ENCODE measurements at places on chromosomes 2 and 18. TPM values are rescaled to one million over a fixed set of nuclear protein-coding genes. Genes with fewer than 3 reads are reported as not detected.

KLF7 gene
- total RNA-seq = 90.9 TPM

PCARE gene
- not detected for total RNA-seq

- no peak overlapping the region for H3K27ac ChIP-seq
- DNase-seq = no peak
- no peaks in the 10 kb centered on the region for H3K36me3 ChIP-seq
- H3K4me3 ChIP-seq = no peak overlapping the region
Measured at GRCh38 chr18:35415511-35416073, 38.5 kb upstream of the ZNF396 start.

- DNase-seq = no peak
- H3K4me3 ChIP-seq = no peak overlapping the region
- H3K36me3 ChIP-seq = no peaks in the 10 kb centered on the region
Measured at GRCh38 chr2:172425336-172425735, 2.0 kb upstream of the ITGA6 start.

DNA sequence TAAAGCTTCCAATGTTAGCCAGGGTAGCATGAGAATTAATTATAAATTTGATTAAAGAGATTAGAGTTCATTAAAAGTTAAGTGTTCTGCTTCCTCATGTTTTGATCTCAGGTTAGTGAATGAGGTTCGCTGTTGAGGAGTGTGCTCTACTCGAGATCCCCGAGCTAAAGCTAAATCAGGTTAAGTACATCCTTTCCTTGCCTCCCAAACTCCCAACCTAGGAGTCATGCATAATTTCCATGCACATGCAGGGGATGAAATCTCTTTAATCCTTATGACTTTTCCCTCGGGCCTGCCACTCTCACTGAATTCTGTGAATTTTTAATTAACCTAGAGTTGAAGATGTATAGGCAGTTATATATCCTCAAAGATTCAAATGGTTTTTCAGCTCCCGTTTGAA is 156.1 kb upstream of the NCK2 start:
- no peaks in the 10 kb centered on the region for H3K36me3 ChIP-seq
- no peak overlapping the region for H3K4me3 ChIP-seq
- no peaks in the 10 kb centered on the region for H3K27me3 ChIP-seq
- no peak overlapping the region for H3K27ac ChIP-seq
- H3K4me1 ChIP-seq = no peaks in the 10 kb centered on the region
- no peak for DNase-seq
